ENCODE measurements at places on chromosomes 13 and 19.
A peak's percentile ranks its signal among the peaks of the same experiment; 100 is the strongest.

DNA sequence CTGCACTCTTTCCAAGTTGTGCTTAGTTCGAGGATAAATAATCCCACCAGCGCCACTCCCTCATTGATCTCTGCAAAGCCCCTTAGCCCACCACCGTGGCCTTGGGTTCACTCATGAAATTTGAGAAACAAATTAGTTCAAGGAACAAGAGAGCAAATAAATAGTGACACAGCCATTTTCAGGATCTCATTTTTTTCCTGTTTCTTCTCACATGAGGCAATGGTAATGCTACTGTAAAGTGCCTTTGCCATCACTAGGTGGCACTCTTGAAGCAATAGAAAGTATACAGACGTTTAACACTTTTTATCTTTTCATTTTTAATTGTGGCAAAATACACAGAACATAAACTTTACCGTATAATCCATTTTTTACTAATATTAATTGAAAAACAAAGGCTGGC lies 76.8 kb upstream of the ZNF835 start:
- no peak for DNase-seq

GRCh38 chr13:45943965-45944364 lies 92.4 kb upstream of the SIAH3 start:
- DNase-seq = no peak

DNA sequence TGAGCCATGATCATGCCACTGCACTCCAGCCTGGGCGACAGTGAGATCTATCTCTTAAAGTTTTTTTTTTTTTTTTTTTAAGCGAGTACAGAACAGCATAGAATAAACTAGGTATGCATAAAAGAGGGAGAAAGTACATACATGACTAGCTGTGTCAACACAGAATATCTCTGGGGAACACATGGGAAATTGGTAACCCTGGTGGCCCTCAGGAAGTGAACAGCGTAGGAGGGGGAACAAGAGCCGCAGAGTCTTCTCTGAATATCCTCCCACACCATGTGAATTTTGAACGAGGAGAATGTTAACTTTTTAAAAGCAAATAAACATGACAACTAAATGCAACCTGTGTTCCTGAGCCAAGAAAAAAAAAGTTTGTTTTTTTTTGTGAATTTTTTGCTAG lies 15.2 kb downstream of the PHLDB3 start:
- no peak for DNase-seq

DNA sequence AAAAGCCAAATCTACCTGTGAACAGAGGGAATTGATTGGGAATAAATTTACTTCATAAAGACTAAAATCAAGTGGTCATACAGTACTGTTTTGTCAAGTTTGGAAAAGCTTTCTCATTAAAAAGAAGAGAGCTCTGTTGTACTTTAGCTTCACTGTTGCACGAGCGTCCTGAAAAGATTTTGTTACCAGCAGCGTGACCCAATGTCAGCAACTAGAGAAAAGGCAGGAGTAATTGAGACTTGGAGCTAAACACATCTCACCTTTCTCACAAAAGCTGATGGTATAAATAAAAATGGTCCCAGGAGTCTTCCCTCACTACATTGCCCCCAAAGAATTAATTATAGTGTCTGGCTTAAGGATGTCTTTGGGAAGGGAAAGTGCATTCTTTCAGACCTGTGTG lies 613.7 kb downstream of the OLFM4 start:
- DNase-seq = no peak

DNA sequence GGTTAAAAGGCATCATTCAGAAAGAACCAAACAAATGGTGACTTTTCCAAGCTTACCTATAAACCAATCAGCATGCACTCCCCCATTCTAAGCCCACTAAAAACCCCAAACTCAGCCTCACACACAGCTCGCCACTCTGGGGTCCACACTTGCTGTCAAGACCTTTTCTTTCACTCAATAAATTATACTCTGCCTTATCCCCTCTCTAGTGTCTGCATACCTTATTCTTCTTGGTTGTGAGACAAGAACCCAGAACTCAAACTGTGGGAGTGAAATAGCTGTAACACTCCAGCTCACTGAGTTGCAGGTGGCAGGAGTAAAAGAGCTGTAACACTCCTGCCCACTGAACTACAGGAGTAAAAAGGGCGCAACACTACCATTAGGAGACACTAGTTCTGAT lies 559.0 kb downstream of the TBC1D4 start:
- DNase-seq = no peak

GRCh38 chr19:49746206-49746958 lies 16.7 kb downstream of the TSKS start:
- no peak for DNase-seq

DNA sequence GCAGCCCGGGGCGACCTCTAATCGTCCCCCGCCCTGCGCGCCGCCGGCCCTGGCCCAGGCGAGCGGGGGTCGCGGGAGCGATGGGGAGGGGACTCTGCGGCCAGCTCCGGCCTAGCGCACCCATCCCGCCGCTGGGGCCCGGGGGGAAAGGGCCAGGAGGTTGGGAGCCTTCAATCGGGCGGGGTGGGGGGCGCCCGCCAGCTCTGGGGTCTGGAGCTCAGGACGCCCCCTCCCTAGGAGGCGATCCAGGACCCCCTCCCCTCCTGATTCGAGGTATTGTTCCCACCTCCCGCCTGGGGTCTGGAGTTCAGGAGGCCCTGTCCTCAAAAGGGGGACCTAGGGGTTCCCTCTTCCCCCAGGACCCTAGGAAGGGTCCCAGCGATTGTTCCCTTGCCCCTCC lies 430 bp downstream of the ZNF358 start:
- DNase-seq = no peak

- DNase-seq = peak; percentile 48
Observed at GRCh38 chr19:53196777-53197396, 3.7 kb upstream of the ZNF665 start.

DNA sequence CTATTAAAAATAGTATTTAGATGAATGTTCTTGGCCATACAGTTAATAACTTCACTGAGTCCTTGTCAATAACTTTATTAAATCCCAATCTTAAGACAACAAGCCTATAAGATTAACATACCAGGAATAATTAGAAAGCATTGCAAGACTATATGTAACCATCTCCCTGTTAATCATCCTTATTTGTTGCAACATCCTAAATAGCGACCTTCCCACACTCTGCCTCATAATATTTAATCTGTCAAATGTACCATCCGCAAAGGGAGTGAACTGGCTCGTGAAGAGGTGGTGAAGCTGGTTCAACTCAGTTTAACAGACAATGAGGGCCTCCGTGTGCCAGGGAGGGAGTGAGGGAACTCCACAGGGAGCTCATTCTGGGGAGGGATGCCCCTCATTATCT lies 33.9 kb downstream of the KL start:
- DNase-seq = no peak

DNA sequence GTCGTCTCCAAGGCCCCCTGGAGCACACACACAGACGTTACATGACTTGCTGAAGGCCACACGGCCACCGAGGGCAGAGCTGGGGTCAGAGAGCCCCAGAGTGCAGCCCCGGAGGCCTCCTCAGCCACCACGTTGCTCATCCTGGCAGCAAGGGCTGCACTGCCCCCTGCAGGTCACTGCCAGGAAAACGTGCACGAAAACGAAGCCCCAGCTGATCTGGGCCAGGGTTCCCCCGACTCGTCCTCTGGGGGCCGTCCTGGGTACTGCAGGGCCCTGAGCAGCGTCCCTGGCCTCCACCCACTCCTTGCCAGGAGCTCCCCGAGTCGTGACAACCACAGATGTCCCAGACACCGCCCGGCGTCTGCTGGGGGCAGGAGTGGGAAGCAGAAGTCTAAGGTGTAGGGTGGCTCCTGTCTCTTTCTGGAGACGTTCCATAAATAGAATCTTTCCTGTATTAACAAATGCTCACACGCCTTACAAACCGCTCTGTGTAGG lies 3.4 kb downstream of the TPGS1 start:
- DNase-seq = no peak

GRCh38 chr13:63041640-63042414 lies 1626.2 kb upstream of the PCDH20 start:
- DNase-seq = no peak

DNA sequence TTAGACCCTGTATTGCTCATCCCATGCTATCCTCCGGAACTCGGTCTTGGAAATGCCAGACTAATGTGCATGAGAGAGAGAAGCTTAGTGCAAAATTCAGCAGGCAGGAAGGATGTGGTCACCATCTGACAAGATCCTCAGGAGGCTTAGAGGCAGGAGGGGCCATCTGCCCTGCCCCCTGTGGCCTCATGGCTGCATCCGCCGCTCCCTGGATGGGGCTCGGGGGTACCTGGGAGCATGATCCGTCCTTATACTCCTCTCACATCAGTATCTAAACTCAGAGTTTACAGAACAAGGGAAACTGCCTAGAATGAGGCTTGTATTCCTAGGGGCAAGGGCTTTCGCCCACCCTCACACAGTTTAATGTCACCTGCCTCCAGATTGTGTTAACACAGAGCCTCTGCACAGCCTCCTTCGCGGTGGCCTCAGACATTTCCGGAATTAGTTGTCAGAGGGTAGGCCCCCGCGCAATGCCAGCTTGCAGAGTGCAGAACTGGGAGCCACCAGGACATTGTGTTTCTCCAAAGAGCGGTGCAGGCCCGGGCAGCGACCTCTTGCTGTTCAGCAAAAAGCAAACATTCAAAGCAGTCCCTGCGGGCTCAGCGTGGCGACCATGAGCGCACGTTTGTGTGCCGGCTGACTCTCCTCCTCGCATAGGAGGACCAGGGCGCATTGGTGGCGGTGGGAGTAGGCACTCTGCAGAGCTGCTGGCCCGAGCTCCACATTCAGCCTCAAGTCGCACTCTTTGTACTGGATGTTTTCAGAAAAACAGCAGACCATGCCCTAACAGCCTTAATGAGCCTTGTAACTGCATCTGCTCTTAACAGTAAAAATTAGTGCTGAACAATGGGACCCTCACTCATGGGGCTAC lies 39.1 kb downstream of the GPR12 start:
- no peak for DNase-seq

- DNase-seq = no peak
Observed at GRCh38 chr19:40216777-40217026, 1.5 kb downstream of the TTC9B start.

DNA sequence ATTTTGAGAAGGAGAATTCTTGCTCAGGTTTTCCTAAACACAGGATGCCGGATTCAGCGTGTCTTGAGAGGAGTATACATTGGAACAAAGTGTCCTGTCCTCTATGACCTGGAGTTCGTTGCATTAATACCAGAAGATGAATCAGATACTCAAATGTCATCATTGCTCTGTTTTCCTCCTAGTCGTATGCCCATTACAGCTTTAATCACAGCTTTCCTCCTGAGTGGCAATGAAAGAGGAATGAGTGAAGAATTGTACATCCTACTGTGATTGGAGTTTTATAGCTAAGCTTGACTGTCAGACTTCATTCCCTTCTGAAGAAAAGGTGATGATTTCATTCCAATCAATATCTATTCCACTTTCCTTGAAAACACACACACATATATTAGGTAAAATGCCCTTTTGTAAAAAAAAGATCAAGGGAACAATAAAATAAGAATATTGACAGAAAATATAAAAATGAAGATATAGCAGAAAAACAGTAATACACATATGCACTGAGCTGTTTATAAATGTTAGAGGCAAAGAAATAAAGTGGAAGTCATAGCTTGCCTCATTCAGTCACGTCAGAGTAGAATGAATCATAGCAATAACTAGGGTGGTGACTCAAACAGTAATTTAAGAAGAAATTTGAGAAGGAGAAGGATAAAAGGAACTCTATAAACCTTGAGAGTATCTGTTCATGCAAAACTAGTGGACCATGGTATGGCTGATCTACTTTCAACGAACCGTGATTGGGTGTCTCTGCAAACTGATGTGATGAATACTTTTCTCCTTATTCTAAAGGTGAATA lies 501.5 kb downstream of the SUCLA2 start:
- peak; percentile 26 for DNase-seq

- no peak for DNase-seq
Observed at GRCh38 chr19:593505-593904, 3.8 kb downstream of the HCN2 start.

- DNase-seq = no peak
Observed at GRCh38 chr13:62593804-62594203, 1178.2 kb upstream of the PCDH20 start.

GRCh38 chr19:49362929-49363267 lies 682 bp upstream of the TEAD2 start:
- no peak for DNase-seq

DNA sequence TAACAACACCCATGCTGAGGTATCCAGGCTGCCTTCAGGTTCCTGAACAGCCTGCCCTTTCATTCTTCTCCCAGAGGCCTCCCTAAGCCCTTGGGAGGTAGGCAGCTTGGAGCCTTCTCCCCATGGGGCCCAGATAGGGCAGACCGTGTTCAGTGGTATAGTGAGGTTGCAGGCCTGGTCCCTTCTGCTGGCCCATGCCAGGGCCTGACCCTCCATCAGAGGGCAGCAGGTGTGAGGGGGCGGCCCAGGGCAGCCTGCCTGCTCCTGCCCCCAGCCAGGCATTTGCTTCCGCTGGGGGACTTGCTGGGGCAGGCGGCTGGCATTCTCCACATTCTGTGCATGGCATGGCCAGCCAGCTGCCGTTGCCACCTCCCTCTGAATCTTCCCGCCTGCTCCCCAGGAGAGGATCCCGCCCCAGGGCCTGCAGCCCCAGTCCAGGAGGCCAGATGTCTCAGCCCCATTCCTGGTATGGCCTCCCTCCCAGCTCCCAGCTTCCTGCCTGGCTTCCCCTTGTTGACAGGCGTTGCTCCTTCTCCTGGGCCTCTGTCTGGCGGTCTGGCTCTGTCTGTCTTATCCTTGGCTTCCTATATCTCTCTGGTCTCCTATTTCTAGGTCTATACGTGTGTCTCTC lies 8.9 kb downstream of the CIC start:
- DNase-seq = no peak

DNA sequence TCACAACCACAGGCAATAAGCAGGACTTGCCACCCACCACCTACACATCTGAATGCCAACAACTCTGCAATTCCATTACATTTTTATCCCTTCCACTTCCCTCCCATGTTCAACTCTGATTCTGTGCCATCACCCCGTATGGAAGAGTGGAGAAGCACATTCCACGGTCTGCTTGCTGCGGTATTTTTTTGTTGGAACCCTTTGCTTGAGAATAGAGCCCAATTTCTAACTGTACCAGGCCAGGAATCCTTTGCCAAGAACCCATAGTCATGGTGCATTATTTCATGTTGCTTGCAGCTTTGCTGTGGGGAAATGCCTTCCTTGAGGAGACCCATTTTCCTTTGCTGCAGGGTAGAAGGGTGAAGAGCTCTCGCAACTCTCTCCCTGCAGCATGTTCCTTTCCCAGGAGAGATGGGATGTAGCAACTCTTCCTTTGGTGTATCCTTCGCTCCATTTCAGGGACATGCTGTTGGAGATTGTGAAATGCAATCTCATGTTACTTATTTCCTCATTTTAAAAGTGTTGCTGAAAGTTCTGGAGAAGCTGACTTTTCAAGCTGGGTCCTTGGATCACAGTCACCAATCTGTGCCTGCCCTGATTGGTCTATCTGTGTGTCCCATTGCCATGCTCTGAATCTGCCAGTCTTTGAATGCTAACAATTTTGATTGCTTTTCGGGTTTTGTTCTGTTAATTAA lies 69.8 kb upstream of the STARD13 start:
- no peak for DNase-seq
